ENCODE measurements at places on chromosomes 1 and 21. TPM values are rescaled to one million over a fixed set of nuclear protein-coding genes. Genes with fewer than 3 reads are reported as not detected.

Gene ANGPTL7
- total RNA-seq = not detected

Gene CHIA
- total RNA-seq = not detected

DNA sequence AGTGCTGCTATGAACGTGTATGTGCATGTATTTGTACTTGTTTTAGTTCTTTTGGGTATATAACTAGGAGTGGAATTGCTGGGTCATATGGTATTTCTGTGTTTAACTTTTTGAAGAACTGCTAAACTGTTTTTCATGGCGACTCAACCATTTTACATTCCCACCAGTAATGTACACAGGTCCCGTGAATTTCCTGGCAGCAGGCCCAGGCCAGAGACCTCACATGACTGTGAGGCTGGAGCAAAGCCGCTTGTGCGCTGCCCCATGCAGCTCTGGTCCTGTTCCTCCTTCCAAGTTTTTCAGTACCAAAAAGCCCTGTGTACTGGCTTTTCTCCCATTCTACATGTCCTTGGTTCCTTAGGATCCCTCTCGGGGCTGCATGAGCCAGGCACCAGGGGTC lies 29.6 kb downstream of the ACOT11 start:
- DNase-seq = peak; percentile 87

GRCh38 chr1:208156741-208157140 lies 87.4 kb downstream of the PLXNA2 start:
- DNase-seq = no peak

DNA sequence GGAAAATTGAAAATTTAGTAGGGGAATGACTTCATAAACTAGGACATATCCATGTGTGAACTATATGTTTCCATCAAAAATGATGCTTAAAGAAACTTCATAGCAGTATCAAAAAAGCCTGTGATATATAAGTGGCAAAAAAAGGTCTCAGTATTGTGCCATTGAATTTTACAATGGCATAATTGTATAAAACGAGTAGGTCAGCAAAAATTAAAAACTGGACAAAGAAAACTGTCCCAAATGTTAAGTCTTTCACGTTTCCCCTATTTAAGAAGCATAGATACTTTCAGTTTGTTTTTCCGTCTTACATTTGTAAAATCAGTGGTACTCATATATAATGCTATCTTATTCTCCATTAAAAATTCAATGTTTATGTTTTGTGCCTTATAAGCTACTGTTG lies 43.2 kb downstream of the LRRC8B start:
- DNase-seq = no peak

DNA sequence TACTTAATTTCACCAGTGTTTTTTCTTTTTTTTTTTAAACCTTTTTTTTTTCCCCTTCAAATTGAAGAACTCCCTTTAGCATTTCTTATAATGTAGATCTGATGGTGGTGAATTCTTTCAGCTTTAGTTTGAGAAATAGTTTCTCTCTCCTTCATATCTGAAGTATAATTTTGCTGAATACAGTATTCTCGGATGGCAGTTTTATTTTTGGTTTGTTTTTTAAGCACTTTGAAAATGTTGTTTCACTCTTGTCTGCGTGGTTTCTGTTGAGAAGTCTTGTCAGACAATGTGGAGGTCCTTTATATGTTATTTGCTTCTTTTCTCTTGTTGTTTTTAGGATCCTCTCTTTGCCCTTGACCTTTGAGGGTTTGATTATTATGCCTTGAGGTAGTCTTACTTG lies 135.1 kb downstream of the RPS6KC1 start:
- DNase-seq = no peak

DNA sequence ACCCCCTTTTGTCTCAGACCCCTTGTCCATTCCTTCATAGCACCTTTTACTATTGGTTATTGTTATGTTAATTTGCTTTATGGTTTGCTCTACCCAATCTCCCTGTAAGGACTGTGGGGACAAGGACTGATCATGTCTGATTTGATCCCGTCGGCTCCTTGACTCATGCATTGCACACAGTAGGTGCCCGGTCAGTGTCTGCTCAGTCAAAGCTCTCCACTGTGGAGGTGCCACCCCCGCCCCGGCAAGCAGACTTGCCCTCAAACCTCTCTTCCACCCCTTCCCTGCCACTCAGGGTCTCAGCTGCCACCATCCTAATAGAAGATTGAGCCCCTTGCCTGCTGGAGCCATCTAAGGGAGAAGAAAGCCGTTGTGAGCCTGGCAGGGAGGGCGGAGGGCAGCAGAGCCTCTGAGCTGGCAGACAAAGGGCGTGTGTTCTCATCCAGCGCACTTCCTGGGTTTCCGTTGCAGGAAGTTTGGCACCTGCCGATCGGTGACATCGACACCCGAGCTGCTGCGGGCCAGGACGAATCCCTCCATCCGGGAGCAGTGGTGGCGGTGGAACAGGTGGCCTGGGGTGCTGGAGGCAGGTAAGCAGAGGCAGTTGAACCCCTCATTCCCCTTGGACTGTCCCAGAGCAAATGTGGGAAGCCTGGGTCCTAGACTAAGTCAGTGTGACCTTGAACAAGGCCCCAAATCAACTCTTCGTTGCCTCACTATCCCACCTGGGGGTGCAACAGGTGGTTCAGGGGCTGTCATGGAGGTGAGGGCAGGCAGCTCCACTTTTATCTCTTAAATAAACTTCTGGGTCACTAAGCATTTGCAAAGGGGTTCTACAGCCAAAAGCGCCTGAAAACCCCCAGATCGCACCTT lies 2.2 kb upstream of the FBLIM1 start:
- peak; percentile 66 for DNase-seq

- peak; percentile 83 for DNase-seq
These were observed 4.1 kb downstream of the PYCR2 start for GRCh38 chr1:225919906-225920305.

Data from dermis blood vessel endothelial cell (primary cell).